Fibroblast of gingiva (primary cell): ENCODE measurements at places on chromosomes 4 and X.

GRCh38 chr4:182547435-182547834 lies 304.2 kb downstream of the TENM3 start:
- DNase-seq, result no peak

- DNase-seq, result no peak
These were observed 977.1 kb upstream of the PRKX start for GRCh38 chrX:4690521-4690920.

- peak; percentile 40 for DNase-seq
These were observed 33.5 kb downstream of the MAPK10 start for GRCh38 chr4:86326400-86326799.

DNA sequence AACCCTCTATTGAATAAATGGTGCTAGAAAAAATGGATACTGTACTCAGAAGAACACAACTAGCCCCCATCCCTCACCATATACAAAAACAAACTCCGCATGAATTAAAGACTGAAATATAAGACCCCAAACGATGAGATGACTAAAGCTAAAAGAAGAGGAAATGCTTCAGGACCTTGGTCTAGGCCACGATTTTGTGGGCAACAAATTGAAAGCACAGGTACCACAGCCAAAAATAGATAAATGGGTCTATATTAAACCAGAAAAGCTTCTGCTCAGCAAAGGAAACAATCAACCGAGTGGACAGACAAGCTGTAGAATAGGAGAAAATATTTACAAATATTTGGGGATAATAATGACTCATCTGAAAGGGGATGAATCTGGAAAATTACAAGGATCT lies 86.4 kb upstream of the DHRSX start:
- no peak for DNase-seq

DNA sequence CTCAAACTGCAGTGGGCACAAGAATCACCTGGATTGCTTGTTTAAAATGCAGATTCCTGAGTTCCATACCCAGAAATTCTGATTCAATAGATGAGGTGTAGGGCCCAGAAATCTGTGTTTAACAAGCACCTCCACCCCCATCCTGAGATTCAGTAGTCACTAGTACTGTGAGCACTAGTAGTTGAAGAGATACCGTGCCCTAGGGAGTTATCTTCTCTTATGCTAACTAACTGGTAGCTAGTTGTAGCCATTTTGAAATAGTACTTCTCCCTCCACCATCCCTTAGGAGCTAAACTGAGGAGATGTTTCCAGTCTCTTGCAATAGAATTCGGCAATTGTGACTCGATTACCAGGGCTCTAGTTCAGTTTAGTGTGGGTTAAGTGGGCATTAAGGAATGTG lies 18.4 kb downstream of the KLHL34 start:
- DNase-seq, result no peak

DNA sequence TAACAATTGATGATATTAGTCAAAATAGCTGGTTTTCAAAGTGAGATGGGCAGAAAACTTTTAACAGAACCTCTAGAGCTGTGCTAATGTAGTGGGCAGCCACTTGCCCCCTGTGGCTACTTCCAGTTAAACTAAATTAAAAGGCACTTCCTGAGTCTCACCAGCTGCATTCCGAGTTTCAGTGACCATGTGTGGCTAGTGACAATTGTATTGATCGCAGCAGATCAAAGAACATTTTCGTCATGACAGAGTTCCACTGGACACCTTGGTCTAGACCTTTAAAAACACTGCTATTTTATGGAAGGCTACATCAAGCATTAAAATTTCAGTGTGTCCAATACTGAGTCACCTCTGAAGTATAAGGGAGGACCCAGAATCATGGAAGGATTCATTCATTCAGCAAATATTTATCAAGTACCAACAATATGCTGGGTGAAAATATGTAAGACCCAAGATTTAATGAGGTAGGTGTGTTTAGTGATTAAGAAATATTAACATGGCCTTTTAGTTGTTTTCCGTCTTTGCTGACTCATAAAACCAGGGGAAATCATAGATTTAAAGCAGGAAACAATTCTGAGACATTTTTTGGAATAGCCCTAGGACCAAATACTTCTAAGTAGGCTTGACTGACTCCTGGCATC lies 5.1 kb upstream of the FAT1 start:
- DNase-seq, result no peak

DNA sequence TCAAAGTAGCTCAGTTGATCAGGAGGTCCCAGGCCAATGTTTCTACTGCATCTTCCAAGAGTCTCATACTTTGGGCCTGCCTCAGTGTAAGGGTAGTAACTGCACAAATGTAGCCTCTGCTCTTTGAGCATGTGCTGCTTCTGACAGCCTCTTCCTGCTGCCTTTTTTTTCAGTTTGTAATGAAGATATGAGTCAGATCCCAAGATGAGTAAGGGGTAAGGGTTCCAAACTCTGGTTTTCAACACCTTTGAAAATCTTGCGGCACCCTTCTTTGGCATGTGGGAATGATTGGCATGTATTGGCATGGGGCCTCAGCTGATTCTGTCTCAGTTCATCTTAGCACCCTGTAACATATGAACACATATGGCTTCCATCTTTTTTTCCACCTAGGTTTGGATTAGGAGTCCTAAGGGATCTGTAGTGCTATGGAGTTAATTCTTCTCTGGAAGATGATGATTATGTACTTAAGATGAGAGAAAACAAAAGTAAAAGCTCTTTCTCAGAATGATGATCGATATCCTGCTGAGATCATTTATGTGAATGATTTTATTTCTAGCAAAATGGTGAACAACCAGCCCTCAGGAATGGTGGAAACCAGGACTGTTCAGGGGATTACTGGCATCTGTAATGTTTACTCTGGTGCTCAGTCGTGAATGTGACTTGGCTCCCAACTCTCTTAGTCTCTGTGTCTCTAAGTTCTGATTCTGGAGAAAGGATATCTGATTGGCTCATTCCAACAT lies 118.7 kb upstream of the PRPS2 start:
- no peak for DNase-seq

GRCh38 chr4:53863158-53863557 lies 201.2 kb downstream of the CHIC2 start:
- DNase-seq, result peak; percentile 78

- no peak for DNase-seq
These were observed 4.1 kb downstream of the FGA start for GRCh38 chr4:154586296-154587033.

DNA sequence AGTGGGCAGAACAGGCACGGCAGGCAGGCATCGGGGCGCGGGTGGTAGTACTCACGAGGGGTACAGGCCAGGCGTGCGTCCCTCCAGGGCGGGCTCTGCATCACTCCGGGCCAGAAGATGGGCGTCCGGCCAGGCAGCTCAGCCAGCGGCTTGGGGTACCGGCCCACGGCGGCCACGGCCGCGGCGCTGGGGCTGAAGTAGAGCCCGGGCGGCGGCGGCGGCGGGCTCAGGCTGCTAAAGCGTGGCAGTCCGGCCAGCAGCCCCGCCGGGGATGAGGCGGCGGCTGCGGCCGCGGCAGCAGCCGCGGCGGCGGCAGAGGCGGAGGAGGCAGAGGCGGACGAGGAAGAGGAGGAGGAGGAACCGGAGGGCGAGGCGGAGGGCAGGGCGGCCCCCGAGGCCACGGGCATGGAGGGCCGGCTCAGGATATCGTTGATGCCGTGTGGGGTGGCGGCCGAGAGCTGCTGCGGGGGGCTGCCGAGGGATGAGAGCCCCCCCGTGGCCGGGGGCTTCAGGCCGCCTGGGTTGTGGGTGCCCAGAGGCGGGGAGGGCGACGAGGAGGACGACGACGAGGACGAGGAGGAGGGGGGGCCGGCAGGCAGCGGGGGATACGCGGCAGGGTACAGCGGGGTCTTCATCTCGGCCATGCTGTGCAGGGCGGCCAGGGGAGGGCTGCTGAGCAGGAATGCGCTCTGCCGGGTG lies 1.4 kb downstream of the NKX6-1 start:
- DNase-seq, result no peak

DNA sequence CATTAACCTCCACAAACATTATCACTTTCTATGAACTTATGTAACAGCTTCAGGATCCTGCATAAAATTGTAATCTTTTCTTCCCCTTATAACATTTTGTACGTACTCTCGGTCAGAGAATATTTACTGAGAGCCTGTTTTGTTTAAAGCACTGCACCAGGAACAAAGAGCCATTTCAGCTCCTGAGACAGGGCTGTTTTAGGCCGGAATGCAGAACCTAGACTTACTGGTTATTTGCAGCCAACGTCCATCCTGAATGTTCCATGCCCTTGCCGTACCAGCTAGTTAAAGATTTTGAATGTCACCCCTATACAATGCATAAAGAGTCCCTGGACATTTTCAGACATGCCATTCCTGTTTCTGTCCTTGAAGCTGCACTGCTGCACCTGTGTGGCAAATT lies 248.8 kb downstream of the PCDH7 start:
- DNase-seq, result no peak

DNA sequence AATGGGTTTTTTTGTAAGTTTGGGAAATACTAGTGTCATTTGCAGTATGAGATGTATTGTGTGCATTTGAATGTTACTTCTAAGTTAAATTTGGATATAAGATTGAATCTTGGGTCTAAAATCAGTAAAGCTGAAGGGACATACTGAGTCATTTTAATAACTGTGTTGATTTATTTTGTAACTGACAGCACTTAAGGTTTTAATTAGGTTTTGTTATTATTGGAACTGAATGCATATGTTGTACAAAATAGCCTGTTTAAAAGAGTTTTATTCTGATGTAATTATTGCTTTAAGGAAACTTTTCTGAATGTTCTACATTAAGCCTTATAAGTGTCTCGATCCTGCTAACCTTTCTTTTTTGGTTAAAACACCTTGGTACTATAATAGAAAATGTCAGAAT lies 396.6 kb downstream of the MAPK10 start:
- DNase-seq, result peak; percentile 27

- DNase-seq, result no peak
These were observed 167.9 kb downstream of the FBXW7 start for GRCh38 chr4:152368001-152368400.

GRCh38 chr4:106316773-106317409 lies 541 bp downstream of the AIMP1 start:
- DNase-seq, result no peak

GRCh38 chrX:103565752-103566151 lies 19.6 kb upstream of the TCEAL4 start:
- DNase-seq, result no peak

DNA sequence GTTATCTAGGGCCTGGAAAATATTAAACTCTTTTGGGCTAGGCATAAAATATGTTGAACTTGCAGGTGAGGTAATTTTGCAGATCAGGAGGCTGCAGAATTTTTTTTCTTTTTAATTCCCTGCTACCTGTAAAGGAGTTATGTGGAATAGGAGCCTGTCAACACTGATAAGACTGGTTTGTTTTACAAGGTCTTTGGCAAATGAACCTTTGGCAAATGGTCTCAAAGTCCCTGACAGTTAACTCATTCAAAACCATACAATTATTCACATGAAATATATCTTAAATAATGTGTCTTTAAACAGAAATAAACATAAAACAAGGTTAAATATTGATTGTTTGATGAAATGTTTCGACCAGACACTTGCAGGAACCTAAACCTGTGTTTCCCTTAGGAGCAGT lies 340.2 kb downstream of the GASK1B start:
- DNase-seq, result no peak

DNA sequence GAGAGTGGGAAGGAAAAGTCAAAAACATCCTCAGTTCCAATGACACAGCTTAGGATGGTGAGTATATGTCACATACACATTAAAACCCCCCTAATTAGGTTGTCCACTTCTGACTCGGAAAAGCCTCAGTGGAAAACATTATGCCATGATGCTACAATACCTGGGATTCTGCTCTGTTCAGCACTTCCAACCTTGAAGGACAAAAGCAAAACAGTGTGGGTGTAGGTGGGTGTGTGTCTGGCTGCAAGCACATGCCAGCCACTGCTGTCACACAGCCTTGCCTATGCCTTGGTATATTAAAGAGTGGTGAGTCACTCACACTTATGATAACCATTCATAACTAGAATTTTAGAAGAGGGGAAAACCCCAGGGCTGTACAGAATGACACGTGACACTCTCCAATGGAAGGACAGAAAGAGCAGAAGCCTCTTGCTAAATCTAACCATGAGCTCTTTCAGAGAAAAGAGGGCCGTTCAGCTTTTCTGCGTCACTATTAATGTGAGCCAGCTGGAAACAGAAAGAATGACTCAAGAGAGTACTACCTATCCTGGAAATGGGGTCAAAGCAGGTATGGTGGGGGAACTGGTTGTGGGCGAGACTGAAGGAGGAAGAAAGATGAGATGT lies 159.6 kb downstream of the TET2 start:
- DNase-seq, result no peak

- DNase-seq, result peak; percentile 6
These were observed 25.9 kb downstream of the HOPX start for GRCh38 chr4:56655209-56655626.

DNA sequence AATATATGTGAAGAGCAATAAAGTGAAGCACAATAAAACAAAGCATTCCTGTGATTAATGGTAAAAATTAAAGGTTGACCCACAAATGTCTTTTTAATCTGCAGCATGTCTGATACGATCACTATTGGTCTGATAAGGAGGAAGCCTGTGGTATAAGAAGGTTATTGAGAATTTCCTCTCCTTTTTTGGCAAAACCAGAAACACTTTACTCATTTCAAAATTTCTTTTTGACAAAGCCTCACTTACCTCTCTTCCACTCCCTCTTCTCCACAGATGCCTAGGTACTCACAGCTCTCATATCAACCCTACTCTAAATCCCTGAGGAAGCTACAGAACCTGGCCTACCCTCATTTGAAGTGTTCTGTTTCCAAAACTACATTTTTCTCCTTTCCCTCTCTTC lies 56.1 kb downstream of the TSPAN5 start:
- DNase-seq, result no peak

DNA sequence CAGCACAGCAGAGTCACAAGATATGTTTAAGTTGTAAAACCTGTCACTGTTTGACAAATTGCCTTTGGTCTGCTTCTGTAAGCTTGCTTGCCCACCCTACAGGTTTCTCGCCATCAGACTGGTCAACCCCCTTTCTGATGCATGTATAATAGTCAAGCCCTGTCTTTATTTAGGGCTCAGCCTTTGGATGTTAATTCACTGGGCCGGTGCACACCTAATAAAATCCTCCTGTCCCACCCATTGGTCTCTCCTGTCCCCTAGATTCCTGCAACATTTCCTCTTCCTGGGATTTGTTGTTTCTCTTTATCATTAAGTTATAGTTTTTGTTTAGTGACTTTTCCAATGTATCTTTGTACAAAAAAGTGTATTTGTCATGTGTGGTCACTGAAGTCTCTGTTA lies 38.2 kb downstream of the GLUD2 start:
- DNase-seq, result no peak
